Activated CD4-positive, alpha-beta memory T cell treated with anti-CD3 and anti-CD28 coated beads for 36 hours (primary cell): ENCODE measurements at places on chromosomes 3 and 15. TPM values are rescaled to one million over a fixed set of nuclear protein-coding genes. Genes with fewer than 3 reads are reported as not detected.

Gene CNOT10
- 52.4 TPM for total RNA-seq

Gene MEGF11
- not detected for total RNA-seq

Gene C2CD4B
- 1.5 TPM for total RNA-seq

Gene SMCO1
- not detected for total RNA-seq
